A549 treated with dexamethasone at 1 μM for 4 hours (cell line): ENCODE measurements at places on chromosomes 13 and 19. TPM values are rescaled to one million over a fixed set of nuclear protein-coding genes. Genes with fewer than 3 reads are reported as not detected.

The NLRP7 gene
- not detected in 5 replicates for total RNA-seq

The POLD1 gene
- 44.4 to 82.0 TPM (median 73.4 TPM) in 5 replicates for total RNA-seq

The ZNF432 gene
- 1.1 to 2.0 TPM (median 1.8 TPM) in 5 replicates for total RNA-seq

The ZNF28 gene
- 0.53 to 1.5 TPM (median 0.70 TPM) in 5 replicates for total RNA-seq

The LILRA2 gene
- not detected in 5 replicates for total RNA-seq

The SWSAP1 gene
- total RNA-seq: 1.6 to 2.2 TPM (median 1.8 TPM) in 5 replicates

The CLEC11A gene
- 6.3 to 10.3 TPM (median 9.4 TPM) in 5 replicates for total RNA-seq

The LILRB5 gene
- total RNA-seq: 0.02 to 0.08 TPM (median 0.04 TPM) in 4 of 5 replicates, not detected in the other

The NXNL1 gene
- not detected in 5 replicates for total RNA-seq

The GFY gene
- total RNA-seq: 0.17 to 0.40 TPM (median 0.23 TPM) in 5 replicates

The FREM2 gene
- 0.01 TPM in 1 of 5 replicates, not detected in the others for total RNA-seq

The DCT gene
- 0.04 TPM in 1 of 5 replicates, not detected in the others for total RNA-seq

The ZNF507 gene
- total RNA-seq: 13.7 to 23.6 TPM (median 19.2 TPM) in 5 replicates

The ZNF98 gene
- not detected in 5 replicates for total RNA-seq

The KLK10 gene
- 0.21 to 0.53 TPM (median 0.31 TPM) in 5 replicates for total RNA-seq

The FCAR gene
- not detected in 5 replicates for total RNA-seq

The LILRB1 gene
- 0.07 to 0.15 TPM in 2 of 5 replicates, not detected in the others for total RNA-seq

The TPTE2 gene
- total RNA-seq: not detected in 5 replicates

The ZNF431 gene
- 2.3 to 4.3 TPM (median 3.8 TPM) in 5 replicates for total RNA-seq

The CD70 gene
- total RNA-seq: 13.4 to 21.8 TPM (median 19.0 TPM) in 5 replicates

The PRR19 gene
- total RNA-seq: 3.4 to 4.5 TPM (median 3.6 TPM) in 5 replicates

The OSCAR gene
- total RNA-seq: 0.15 to 0.33 TPM (median 0.27 TPM) in 5 replicates

The THSD1 gene
- total RNA-seq: 5.0 to 6.5 TPM (median 5.3 TPM) in 5 replicates

The PSG2 gene
- not detected in 5 replicates for total RNA-seq

The APOC1 gene
- 91.2 to 130 TPM (median 94.0 TPM) in 5 replicates for total RNA-seq

The URAD gene
- total RNA-seq: not detected in 5 replicates

The NFIX gene
- total RNA-seq: 3.0 to 4.6 TPM (median 4.5 TPM) in 5 replicates
